Stimulated activated CD4-positive, alpha-beta T cell treated with anti-CD3 and anti-CD28 coated beads, Interleukin-15, amount 100 ng/mL, for 1 hour (primary cell): ENCODE measurements at places on chromosomes 6 and 20.

DNA sequence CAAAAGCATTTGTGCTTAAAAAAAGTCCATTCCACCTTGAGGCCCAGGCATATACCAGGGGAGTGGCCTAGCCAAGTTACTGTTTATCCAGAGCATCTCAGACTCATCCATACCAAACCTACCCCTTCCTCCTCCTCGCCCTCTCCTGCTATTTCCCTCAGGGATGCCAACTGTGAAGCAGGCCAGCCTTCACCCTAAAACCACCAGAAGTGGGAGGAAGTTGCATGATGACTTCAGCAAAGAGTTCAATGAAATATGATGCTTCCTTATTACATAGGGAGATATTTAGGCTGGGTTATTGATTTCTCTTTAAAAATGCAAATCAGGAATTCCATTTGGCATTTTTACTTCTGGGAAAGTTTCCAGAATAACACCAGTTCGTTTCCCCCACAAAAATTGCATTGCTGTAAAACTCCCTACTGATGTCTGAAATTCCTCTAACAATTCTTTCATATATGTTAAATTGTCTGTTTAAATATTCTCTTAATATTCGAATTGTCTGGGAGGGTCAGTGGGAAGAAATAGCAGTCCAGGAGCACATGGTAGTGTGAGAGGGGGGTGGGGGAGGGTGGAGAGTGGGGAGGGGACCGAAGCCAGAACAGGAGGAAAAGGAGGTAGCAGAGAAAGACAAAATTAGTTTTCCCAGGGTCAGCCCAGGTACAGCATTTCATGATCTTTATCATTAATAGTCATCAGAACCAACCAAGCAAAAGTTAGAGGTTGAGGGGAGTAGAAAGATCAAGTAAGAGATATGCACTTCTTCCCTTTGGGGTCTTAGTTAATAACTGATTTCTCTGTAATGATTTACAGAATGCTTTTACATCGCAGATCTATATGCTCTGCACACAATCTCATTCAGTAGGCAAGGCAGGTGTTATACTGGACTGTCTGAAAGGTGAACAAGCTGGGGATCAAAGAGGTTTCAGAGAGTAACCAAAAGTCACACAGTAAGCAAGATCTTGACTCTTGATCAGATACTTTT is 1.7 kb upstream of the TCP11 start:
- no peak for DNase-seq

DNA sequence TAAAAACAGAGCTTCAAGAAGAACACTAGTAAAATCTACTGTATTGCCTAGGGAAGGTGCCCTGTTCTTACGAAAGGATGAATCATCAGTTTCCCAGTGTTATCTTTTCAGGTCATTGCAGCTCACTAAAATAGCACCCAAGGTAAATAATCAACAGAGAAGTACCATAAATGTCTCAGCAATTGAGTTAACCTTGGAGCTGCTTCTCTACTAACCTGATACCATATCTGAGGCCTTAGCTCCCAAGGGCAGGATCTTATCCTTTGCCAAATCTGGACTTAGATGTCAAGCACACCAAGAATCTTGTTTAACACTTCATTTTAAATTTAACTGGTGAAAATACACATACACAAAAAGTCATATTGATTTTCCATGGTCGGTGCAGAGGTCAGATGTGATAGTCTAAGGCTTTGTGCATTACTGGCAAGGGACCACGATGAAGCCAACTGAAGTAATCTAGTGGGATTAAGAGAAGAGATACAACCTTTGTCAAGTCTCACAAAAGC is 81.5 kb downstream of the EDN1 start:
- DNase-seq, result no peak

- no peak for DNase-seq
Observed at GRCh38 chr20:37337208-37337991, 8.5 kb upstream of the SRC start.

DNA sequence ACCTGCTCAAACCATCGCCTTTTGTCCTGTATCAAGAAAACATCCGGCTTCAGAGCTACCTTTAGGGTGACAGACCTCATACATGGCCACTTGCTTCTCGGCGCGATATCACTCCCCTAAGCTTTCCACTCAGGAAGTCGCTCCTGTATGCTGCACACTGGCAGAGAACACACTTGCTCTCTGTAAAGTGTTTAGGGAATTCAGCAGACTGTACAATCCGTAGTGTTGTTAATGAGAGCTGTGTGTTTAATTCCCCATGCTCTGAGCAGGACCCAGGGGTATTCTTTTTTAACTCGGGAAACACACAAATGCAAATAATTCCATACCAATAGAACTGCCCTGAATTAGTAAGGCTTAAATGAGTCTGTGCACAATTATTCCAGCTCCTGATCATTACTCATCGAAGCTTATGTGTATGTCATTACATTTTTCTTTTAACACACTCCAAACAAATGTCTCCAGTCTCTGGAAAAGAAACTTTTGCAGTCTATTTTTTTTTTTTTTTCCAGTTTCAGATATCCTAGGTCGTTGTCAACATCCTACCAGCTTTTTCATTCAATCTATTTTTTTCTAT is 338.7 kb upstream of the ARID1B start:
- DNase-seq, result no peak

DNA sequence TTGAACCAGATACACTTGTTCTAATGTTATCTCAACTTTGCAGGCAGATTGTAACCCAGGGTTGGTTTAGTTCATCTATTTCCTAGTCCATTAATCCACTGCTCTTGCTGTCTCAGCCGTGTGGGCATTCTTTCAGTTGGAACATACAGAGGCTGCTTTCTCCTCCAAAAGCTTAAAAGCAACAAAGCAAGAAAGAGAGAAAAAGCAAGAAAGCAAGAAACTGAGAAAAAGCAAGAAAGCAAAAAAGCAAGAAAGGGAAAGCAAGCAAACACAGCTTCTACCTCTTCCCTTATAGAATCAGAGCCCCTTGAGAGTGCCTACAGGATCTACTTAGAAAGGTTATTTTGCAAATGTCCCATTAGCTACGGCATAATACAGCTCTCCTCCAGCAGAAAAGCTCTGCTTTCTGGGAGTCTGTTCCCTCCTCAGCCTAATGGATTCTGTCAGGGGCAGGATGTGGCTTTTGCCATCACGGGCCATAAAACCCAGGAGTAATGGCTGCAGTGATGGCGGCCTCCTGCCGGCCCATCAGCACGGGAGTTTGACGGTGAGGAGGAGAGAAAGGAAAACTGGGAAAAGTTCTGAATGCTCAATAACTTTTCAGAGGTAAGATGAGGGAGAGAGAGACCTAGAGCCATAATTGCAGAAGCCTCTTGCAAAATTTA is 156.8 kb upstream of the JARID2 start:
- DNase-seq, result no peak

DNA sequence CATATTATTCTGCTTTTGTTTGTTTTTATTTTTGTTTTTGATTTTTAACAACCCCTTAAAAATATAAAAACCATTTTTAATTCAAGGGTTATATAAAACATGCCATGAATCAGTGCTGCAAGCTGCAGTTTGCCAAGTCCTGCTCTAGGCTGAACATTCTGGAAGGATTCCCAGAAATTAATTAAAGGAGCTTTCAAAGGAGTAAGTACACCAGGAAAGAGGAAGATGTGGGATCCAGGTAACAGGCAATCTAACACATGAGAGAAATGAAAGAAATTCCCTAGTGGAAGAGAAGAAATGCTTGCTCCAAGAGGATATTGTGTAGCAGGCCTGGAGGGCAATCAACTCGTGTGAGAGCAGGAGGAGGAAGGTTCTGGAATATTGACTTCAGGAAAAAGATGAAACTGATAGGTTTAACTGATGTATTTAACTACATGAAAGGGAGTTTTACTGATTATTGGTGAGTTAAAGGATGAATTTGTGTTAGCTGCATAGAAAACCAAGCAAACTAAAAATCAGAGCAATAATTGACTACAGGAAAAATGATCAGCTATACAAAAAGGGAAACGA is 146.0 kb upstream of the PHACTR1 start:
- no peak for DNase-seq

- no peak for DNase-seq
Observed at GRCh38 chr20:59526242-59527225, 77.8 kb upstream of the PHACTR3 start.

- peak; percentile 88 for DNase-seq
Observed at GRCh38 chr20:34558320-34559218, at the start of gene MAP1LC3A. TSS of gene MAP1LC3A (plus strand) at chr20:34558718. CDS start at chr20:34558869, 151 bp downstream.

GRCh38 chr6:157667211-157668008 is 155.6 kb upstream of the SNX9 start:
- DNase-seq, result peak; percentile 14

DNA sequence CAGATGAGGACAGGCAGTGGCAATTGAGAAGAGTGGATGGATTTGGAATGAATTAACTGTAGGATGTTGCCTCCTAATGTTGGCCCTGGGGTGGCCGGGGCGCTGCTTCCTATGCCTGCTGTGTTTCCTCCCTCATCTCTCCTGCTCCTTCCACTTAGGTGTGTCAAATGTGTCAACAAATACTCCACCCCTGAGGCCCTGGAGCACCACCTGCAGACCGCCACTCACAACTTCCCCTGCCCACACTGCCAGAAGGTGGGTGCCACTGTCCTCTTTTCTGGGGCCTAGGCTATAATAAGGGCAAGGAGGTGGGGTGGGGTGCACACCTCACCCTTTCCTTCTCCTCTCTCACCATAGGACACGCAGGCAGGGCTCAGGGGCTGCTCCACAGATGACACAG is 30.0 kb upstream of the CHMP4B start:
- DNase-seq, result no peak

- DNase-seq, result no peak
Observed at GRCh38 chr6:169811072-169811471, 59.6 kb downstream of the ERMARD start.

GRCh38 chr6:73064266-73064665 is 161.0 kb downstream of the KHDC1L start:
- DNase-seq, result no peak

DNA sequence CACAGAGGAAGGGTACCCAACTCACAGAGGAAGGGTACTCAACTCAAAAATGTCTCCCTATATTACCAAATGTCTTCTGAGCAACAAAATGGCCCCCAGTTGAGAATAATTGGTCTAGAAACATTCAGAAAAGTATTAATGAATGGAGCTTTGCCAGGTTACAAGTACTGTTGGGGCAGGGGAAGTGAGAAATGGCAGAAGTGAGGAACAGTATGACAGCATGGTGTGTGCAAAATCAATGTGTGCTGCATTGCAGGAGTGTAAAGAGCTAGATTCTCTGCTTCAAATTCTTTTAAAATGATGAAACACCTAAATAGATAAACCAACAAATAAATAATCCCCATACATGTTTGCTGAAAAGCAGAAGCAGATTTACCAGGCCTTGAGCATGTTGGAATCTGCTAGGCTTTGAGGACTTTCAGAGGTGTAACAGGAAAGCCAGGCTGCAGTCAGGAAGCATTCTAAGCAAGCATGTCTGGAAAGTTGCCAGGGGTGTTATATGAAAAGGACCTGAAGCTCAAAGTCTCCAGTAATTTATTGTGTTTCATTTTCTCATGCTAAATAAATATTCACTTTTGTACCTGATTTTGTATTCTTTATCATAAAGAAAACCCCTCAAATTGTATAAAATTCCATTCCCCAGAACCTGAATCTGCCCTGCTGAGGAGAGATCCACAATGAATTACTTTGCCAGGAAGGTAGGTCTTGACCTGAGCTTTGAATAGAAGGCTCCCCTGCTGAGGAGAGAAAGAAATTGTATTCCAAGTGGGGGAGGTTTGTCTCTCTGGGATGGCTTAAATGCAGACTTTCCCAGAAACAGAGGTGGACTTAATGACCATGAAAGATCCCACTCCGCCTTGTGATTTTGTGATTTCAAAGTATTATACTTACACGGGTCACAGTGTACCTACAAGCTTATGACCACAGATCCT is 265.0 kb upstream of the MARCKS start:
- DNase-seq, result no peak

GRCh38 chr6:77038807-77039206 is 424.5 kb downstream of the HTR1B start:
- no peak for DNase-seq

GRCh38 chr6:13281686-13282085 is 46.7 kb downstream of the TBC1D7 start:
- no peak for DNase-seq

- DNase-seq, result no peak
Observed at GRCh38 chr6:101716810-101717209, 323.3 kb downstream of the GRIK2 start.

- no peak for DNase-seq
Observed at GRCh38 chr20:54267483-54268003, 59.7 kb downstream of the PFDN4 start.

DNA sequence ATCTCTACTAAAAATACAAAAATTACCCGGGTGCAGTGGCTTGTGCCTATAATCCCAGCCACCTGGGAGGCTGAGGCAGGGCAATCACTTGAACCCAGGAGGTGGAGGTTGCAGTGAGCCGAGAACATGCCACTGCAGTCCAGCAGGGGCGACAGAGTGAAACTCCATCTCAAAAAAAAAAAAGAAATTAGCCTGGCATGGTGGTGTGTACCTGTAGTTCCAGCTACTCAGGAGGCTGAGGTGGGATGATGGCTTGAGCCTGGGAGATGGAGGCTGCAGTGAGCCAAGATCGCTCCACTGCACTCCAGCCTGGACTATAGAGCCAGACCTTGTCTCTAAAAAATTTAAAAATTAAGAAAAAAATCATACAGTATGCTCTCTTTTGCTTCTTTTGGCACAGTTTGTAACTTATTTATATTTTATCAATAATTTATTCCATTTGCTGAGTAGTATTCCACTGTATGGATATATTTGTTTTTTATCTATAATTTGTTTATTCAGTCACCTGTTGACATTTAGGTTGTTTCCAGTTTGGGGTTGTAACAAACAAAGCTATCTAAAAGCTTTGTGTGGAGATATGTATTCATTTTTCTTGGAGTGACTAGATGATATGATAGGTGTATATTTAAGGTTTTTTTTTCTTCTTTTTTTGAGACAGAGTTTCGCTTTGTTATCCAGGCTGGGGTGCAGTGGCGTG is 8.0 kb upstream of the MYBL2 start:
- DNase-seq, result no peak

GRCh38 chr6:20483887-20484497 is 50.3 kb upstream of the CDKAL1 start:
- DNase-seq, result no peak

- no peak for DNase-seq
Observed at GRCh38 chr6:50380406-50381098, 330.8 kb upstream of the DEFB112 start.

DNA sequence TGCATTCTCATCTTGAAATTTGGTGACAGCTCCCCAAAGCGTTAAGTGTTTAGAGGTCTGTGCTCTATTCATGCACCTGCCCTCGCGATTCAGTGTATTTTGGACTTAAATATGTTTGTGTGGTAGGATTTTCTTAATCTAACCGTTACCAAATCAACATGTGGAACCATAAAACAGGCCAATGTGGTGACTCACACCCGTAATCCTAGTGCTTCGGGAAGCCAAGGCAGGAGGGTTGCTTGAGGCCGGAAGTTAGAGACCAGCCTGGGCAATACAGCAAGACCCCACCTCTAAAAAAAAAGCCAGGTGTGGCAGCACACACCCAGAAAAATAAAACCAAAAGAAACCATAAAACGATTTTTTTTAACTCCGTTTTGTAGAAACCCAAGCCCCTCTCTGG is 31.5 kb downstream of the PYGB start:
- DNase-seq, result no peak

DNA sequence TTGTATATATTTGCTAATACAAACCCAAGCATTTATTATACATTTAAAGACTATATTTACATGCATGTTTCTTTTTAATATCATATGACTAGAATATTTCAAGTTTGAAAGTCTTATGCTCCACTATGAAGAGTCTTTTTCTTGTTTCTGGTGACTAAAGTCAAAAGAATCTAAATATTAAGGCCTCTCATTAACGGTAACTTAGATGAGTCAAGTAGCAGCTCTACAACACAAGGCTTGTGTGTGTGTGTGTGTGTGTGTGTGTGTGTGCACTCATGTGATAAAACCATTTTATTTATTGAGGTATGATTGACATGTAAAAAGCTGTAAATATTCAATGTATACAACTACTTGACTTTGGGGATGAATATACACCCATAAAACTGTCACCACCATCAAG is 275.6 kb downstream of the TFAP2B start:
- DNase-seq, result no peak
